Kidney tubule cell (primary cell): ENCODE measurements at places on chromosomes 2 and 18.

GRCh38 chr2:120464448-120464931, 118.6 kb downstream of the INHBB start:
- DNase-seq = no peak

- no peak for DNase-seq
These were observed 145.6 kb downstream of the TTC27 start for GRCh38 chr2:32773448-32773808.

DNA sequence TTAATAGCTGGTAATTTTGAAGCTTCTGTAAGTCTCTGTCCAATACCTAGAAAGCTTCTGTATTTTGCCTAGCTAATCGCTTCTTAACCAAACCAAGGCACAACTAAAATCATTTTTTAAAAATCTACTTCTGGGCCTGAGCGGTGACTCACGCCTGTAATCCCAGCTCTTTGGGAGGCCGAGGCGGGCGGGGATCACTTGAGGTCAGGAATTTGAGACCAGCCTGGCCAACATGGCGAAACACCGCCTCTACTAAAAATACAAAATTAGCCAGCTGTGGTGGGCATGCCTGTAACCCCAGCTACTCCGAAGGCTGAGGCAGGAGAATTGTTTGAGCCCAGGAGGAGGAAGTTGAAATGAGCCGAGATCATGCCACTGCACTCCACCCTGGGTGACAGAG, 148.6 kb upstream of the FIGN start:
- DNase-seq = no peak

DNA sequence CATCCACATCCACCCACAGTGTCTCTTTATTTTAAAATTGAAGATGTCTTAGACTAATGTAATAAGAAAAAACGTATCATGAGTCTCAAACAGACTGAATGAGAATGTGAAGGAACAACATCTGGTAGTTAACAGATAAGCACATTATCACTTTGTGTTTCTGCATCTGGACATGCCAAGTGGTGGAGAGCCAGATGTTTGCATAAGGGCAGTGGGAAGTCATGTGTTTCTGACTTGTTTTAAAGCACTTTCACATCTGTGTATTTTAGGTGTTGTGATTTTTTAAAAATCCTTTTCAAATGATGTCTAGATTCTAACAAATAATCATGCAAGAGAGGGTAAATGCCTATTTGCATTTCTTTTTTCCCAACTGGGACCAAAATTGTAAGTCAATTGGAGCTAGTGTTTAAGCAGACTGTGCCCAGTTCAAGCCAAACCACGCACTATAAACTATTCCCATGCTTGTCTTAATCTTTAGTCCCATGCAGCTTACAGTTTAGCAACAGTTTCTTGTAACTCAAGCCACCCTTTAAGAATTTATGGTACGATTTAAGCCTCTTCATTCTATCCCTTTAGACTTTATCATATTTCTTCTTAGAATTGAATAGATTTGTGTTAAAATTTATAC, 272.7 kb upstream of the DOK6 start:
- no peak for DNase-seq

DNA sequence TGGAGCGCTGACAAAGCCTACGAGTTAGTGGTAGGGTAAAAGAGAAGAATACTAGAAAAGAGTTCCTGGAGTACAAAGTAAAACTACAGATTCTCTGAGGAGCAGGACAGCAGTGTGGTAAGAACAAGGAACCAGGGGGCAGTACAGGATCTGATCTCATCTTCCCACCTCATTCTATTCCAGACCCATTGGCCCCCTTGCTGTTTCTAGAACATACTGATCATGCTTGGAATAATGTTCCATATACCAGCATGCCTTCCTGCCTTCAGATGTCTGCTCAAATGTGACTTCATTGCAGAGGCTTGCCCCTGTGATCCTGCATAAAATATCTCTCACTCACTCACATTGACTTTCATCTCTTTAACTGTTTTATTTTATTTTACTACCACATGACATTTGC, 19.3 kb downstream of the MSGN1 start:
- no peak for DNase-seq
